ENCODE measurements at places on chromosomes 12 and 14. TPM values are rescaled to one million over a fixed set of nuclear protein-coding genes. Genes with fewer than 3 reads are reported as not detected.

GRCh38 chr12:66774929-66775328, 96.1 kb upstream of the GRIP1 start:
- DNase-seq, result no peak

DNA sequence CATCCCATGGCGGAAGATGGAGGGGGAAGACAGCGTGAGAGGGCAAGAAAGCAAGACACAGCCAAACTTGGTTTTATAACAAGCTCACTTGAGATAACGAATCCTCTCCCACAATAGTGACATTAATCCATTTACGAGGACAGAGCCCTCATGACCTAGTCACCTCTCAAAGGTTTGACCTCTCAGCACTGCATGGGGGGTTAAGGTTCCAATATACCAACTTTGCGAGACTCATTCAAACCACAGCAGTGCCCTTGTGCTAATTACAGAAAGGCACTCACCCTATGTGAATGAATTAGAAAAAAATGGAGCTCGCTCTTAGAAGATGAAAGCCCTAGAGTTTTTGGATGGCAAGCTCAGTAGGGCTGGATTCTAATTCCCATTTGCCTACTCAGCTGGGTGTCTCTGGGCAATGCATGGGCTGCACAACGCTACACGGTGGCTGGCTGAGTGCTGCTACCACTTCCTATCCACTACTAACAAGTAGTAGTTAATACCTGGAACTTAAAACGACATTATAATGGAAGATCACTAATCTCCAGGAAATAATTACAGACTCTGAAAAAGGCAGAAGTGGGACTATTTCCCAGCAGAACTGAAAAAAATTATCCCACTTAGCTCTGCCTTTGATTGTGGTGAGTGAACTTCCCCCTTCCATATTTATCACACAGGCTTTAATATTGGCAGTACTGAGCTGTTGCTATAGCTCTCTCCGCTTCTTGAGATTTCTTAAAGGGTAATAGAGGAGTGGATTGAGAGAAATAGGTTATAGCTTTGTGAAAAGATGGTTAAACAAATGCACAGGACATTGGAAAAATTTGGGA, 27.5 kb downstream of the TESPA1 start:
- DNase-seq, result no peak

DNA sequence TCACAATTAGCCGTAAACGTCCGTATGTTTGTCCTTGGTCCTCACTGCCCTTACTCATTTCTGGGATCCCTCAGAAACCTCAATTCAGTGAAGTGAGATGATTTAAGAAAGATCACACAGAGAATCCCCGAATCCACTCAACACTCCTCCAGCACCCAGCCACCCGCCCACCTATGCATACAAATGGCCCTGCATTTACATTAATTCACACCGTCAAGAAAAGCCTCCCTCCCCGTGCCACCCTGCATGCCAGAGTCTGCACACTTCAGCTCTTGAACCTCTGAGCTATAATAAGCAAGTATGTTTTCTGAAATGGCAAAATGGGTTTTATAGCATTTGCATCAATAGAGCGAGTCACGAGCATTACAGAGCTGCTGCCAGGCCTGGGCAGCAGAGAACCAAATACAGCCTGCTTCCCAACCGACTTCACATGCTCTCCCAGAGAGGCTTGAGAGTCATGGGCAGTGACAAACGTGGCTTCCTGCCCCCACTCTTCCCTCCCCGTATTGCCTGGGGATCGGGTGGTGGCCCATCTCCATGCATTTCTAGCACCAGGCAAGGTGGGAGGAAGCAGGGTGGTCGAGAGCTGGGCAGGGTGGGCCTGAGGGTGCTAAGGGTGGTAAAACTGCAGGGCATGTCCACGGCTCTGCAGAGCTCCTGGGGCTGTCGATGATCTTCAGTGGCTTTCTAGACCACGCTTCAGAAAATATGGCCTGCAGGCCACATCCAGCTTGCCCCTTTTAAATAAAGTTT, 177.6 kb downstream of the RIMBP2 start:
- no peak for DNase-seq

DNA sequence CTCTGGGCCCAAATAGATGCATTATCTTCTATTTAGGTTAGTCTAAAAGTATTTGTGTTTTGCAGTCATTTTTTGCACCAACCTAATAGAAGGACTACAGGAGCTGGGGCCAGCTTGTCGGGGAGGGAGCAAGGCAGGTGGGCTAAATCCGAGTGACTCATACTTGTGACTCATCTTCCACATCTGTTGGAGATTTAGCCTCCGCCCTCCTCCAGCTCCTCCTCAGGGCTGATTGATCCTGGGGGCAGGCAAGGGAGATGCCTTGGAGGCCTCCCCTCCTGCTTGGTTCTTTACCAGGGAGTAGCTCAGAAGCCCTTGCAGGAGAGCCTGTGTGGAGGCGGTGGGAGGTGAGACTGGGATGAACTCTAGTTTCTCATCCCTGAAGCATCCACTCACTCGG, 27.9 kb downstream of the RHOF start:
- no peak for DNase-seq

DNA sequence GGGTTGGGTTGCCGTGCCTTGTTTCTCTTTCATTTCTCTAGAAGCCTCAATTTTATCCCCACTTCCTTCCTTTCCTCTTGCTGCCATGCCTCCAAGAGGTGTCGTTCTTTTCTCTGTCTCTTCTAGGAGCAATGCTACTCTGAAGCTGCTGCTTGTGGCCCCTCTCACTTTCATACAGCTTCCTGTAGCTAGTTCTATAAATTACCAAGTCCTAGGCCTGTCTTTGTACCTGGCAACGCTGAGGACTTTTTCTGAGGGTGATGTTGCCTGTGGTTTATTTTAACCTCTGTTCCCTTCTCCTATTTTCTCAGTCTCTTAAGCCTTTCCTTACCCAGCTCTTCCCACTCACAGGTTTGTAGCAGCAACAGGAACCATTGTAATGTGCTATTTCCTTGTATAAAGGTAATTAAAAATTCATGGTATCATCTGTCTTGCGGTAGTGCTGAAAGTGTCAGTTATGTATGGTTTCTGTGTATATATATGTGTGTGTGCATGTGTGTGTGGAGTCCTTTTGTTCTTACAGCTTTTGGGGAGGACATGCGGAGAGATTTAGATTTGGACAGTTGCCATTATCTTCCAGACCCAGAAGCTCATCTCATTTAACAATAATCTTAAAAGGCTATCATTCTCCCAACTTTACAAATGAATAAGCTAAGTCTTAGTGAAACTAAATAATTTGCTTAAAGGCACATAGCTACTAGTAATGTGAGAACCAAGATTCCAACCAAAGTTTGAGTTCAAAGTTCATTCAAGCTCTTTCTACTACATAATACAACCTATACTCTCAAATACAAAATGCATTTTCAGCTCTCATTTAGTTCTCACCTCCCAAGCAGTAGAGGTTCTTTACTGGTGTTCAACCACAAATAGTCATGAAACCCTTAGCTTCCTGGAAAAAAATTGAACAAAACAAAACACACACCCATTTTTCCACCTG, 43.8 kb downstream of the DDHD1 start:
- no peak for DNase-seq

DNA sequence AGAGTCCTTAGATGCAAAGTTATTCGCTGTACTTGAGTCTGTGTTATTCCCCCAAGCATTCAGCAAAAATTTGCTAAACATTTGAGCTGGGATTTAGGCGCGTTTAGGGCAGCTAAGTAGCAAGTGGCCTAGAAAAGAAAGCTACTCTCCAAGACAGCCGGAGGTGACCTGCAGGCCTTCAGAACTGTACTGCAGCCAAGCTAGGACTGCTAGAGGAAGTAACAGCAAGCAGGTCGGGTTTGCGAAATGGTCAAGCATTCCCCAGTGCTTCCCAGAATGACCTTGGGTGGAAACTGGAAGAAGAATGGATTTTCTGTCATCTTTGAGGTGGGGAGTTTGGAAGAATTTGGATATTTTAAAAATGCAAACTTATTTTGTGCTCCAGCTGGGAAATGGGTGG, 287.5 kb downstream of the FOXN3 start:
- DNase-seq, result no peak

- DNase-seq, result peak; percentile 90
Observed at GRCh38 chr12:68932961-68933893, at the start of gene CPM. Gene CPM, minus strand, starts transcription at chr12:68933171. Its CDS starts 334 bp downstream, at chr12:68932837.

DNA sequence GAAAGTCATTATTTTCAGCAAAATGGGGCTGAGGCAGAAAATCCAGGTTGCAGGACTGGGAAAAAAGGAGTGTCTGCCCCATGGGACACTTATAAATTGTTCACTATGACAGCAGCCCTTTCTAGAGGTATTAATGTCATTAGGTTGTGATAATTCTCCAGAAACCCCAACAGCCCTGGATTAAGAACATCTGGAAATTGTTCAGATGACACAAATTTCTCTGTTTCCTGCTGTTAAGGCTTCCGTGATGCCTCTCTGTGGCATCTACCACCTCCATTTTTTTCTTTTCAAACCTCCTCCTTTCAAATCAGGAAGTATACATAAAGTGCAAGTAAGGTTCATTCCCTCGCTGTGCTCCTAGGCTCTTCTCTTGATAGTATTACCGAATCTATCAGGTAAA, 25.6 kb downstream of the EGLN3 start:
- no peak for DNase-seq

DNA sequence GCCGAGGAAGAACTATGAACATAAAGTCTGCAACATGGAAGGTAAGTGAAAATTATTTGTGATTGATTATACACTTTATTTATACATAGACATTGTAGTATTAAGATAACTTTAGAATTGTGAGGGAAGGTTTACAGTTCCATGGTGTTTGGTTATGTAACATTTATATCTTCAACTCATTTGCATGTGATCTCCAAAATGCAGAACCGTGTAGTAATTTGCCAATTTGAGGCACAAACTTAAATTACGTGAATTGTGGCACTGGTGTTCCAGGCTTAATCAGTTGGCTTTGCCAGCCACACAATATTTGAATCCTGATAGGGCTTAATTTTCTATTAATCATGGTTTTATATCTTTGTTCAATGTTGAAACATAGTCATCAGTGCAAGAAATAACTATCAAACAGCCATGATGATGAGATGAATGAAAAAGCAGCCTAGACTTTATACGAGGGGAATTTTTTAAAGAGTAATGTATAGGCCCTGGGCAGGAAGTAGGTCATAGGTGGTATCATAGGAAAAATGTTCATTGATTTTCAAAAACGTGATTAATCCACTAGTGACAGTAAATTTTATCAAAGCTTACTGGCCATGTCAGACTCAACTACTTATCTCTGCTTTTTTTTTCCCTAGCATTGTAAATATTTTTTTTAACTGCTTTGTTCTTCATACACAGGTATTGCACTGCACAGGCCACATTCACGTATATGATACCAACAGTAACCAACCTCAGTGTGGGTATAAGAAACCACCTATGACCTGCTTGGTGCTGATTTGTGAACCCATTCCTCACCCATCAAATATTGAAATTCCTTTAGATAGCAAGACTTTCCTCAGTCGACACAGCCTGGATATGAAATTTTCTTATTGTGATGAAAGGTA, 31.7 kb downstream of the HIF1A start:
- no peak for DNase-seq

- DNase-seq, result no peak
Observed at GRCh38 chr12:64998371-64999147, 122.5 kb downstream of the WIF1 start.

- DNase-seq, result no peak
Observed at GRCh38 chr14:91328313-91329050, 84.0 kb upstream of the GPR68 start.

DNA sequence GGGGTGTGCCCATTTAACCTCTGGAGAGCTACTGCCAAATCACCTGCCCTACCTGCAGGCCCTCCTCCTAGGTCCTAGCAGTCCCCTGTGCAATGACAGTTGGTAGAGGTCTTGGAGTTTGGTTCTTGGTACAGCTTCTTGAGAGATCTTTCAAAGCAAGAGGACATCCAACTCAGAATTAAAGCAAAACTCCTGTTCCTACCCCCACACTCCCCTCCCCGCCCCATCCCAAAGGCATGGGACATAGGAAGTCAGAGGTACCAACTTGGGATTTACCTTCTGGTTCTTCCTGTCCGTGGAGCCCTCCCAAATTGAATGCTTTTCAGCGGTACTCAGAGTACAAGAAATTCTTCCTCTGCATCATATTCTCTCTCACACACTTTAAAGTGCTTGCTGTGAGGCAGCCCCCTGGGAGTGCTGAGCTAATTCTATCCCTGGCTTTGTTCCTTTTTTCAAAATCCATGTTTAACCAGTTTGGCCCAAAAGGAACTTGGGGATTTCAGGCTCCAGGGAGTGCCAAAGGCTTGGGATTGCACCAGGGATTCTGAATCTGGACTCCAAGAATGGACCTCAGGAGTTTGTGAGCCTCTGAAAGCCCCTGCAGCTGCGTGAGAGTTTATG, 40.8 kb downstream of the GALNT16 start:
- no peak for DNase-seq

DNA sequence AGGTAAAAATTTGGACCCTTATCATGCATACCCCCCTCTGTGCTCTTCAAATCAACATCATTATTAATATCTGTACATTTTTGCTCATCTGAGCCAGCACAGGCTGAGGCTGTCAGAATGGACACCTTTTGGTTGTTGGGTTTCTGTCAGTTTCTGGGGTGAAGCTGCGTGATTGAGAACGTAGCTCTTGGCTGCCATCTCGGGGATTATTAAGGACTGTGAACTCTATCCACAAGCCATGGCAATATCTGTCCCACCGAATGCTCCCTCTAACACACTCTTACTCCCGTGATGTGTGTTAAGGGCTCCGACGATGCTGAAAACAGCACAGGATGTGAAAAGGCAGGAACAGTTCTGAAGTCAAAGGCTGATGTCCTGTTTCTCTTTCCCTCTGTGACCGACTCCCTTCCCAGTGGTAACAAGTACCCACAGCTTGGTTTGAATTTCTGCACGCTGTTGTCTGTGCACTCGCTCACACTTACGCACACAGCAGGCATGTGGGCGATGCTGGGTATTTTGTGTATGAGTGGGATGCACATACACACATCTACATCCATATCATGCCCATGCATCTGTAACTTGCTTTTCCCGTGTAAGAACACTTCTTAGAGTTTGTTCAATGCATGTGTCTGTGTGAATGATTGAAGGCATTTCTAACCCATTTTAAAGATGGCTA, 405.6 kb downstream of the TMEM121 start:
- no peak for DNase-seq

DNA sequence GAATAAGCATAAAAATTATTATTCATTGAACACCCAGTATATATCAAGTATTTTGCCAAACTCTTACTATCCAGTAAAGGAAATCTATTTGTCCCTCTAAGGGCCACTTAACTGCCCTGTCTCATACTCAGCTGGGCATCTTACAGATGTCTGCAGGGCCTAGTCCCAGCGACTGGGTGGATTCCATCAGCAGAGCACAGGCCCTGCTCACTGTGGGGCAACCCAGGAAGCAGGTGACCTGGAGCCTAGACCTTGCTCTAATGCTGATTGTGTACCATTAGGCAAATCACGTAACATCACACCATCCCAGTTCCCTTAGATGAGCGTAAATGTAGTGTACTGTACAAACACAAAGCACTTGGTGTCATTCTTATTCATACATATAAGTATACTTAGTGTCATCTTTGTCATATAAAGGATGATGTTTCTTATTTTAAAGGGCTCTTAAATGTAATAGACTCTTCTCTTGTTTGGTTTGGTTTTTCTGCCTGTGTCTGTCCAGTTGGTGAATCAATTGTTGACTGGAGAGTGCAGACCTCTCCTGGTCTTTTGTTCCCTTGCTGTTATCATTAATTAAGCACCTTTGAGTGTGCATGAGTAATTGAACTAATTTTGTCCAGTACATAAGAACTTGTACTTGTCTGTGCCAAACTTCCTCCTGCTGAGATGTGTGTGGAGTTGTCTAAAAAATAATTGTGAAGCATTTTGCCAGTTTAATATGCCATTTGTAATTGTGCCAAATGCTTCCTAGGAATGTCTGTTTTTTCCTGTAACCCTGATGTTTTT, 49.3 kb downstream of the RAB35 start:
- DNase-seq, result no peak

Gene SLC10A1
- not detected for total RNA-seq

Gene KRT86
- under 0.01 TPM for total RNA-seq

Gene KLRC3
- 2.9 TPM for total RNA-seq

Gene SYNDIG1L
- 6.9 TPM for total RNA-seq

Gene ACSM4
- total RNA-seq, result not detected

Gene C14orf180
- not detected for total RNA-seq

All from frontal cortex (tissue), 4 donors.